ENCODE measurements at places on chromosomes 3 and 15. TPM values are rescaled to one million over a fixed set of nuclear protein-coding genes. Genes with fewer than 3 reads are reported as not detected.

GRCh38 chr15:83935774-83936173 lies 281.9 kb downstream of the ADAMTSL3 start:
- no peaks in the 10 kb centered on the region for H3K4me1 ChIP-seq
- no peak overlapping the region for H3K4me3 ChIP-seq
- no peaks in the 10 kb centered on the region for H3K36me3 ChIP-seq

- H3K36me3 ChIP-seq: no peaks in the 10 kb centered on the region
- H3K27ac ChIP-seq: no peak overlapping the region
- H3K27me3 ChIP-seq: no peaks in the 10 kb centered on the region
- no peak for DNase-seq
- H3K4me1 ChIP-seq: peaks cover 8% of the 10 kb centered on the region
Observed at GRCh38 chr3:12252889-12253288, 36.0 kb upstream of the PPARG start.

The RTF1 gene
- 60.8 TPM for total RNA-seq

DNA sequence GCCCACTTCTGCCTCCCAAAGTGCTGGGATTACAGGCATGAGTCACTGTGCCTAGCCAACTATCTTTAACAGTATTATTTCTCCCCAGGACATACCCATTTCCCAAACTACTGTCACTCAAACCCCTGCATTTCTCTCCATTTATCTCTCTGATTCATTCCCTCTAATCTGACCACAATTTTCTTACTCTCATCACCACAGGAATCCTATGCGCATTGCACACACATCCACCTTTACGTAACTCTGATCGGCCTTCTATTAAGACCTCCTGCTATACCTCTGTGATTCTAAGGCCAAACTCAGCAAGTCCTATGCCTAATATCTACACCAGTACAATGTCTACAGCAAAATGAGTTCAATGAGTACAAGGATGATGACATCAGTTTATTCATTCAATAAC lies 235.0 kb downstream of the ULK4 start:
- DNase-seq: no peak
- no peak overlapping the region for H3K27ac ChIP-seq
- H3K4me1 ChIP-seq: no peaks in the 10 kb centered on the region
- H3K27me3 ChIP-seq: no peaks in the 10 kb centered on the region
- no peaks in the 10 kb centered on the region for H3K36me3 ChIP-seq
- H3K4me3 ChIP-seq: no peak overlapping the region

DNA sequence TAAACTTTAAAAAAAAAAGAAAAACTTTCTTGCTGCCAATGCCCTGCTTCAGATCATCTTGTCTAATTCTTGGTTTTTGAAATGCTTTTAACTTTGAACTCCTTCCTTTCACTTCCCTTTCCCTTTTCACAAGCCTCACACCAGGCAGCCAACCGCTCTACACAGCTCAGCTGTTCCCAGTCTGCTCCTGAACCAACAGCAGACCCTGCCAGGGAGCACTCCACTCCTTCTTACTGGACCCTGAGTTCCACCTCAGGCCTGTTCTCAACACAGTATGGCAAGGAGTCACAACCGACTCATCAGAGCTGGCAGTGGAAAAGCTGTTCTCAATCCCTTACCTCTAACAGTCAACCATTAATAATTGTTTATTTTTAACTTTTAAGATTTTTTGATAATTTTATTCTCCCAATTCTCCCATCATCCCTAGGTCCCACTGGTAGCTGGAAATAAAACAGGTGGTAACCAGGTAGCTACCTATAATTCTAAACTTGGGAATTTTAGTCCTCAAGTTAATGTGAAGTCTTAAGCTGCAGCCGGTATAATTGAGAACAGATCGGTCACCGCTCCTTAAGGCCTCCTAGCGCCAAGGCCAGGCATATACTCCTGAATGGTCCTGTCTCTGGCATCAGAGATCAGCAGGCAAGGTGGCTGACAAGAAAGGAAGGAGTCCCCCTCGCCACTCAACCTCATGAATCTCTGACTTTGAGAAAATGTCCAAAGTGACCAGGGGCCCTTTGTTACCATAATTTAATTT lies 43.9 kb downstream of the BOC start:
- no peak overlapping the region for H3K4me3 ChIP-seq
- DNase-seq: no peak
- no peaks in the 10 kb centered on the region for H3K36me3 ChIP-seq
- no peaks in the 10 kb centered on the region for H3K27me3 ChIP-seq
- no peak overlapping the region for H3K27ac ChIP-seq

The CCDC54 gene
- not detected for total RNA-seq

DNA sequence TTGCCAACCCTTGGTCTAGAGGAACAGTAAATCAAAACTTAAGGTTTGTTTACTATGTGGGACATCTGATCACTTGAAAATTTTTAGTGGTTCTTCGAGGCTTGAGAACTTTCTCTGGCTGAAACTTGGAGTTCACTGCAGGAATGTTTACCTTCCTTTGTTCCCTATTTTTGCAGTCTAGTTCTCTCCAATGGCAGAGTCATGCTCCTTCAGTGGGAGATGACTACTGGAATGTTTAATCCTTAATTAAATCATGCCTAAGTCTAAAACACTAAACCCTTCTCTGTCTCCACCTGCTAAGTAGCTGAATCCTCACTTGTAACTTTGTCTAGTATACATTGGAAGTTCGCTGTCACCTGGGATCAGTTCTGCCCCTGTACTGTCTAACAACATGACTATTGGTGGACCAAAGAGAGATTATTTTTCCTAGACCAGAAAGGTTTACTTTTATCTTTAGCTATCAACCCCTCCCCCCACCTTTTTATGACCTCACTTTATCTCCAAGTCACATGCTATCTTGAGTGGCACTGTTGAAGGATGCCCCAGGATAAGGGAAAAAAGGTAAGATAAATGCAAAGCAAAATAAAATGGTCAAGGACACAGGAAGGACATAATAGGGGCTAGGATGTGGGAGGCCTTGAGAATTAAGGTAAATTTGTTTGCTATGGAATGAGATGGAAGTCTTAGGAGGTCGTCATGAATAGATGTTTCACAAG lies 1.2 kb upstream of the ZNF609 start:
- peaks cover 14% of the 10 kb centered on the region for H3K27me3 ChIP-seq
- peaks cover 15% of the 10 kb centered on the region for H3K36me3 ChIP-seq
- peak overlapping the region; percentile 91 for H3K4me3 ChIP-seq
- H3K27ac ChIP-seq: peak overlapping the region; percentile 93

- H3K27ac ChIP-seq: no peak overlapping the region
- H3K27me3 ChIP-seq: peaks cover 2% of the 10 kb centered on the region
- no peak overlapping the region for H3K4me3 ChIP-seq
Observed at GRCh38 chr3:181278468-181279238, 289.1 kb upstream of the DNAJC19 start.

- no peak for DNase-seq
- peaks cover 8% of the 10 kb centered on the region for H3K36me3 ChIP-seq
- H3K27ac ChIP-seq: peak overlapping the region; percentile 20
- H3K4me3 ChIP-seq: no peak overlapping the region
Observed at GRCh38 chr3:138220788-138221187, 33.7 kb downstream of the ARMC8 start.

DNA sequence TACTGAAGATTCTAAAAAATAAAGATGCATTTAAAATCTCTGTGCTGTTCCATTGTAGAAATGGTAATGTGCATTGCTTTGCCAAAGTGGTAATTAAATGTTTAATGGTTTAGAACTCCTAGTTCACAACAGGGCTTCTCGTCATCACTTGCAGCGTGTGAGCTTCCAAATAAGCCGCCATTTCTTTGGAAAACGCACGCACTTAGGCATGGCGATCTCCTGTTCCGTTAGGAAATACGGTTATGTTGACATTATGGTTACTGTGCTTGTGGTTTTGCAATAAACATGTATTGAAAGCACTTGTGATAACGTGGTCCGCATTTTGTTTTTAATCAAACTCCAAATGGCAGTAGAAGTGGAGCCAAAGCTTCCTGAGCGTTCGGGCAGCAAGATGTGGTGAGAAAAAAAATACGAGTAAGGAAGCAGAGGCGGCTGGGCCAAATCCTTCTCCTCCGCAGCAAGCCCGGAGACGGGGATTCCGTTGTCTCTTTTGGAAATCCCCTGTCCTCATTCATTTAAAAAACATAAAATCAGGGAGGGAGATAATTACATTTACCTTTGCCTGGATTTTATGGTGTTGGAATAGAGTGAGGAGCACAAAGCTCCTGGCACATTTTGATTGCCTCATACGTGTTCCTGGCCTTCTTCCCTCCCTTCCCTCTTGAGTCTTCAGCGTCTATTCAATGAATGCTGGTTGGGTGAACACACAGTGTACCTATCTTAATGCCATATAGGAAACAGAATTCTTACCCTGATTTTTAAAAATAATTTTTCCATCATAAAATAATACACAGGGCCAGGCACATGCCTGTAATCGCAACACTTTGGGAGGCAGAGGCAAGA lies 97.5 kb downstream of the SLC49A4 start:
- no peaks in the 10 kb centered on the region for H3K36me3 ChIP-seq
- no peak overlapping the region for H3K27ac ChIP-seq
- DNase-seq: no peak
- H3K4me1 ChIP-seq: peaks cover 17% of the 10 kb centered on the region
- no peak overlapping the region for H3K4me3 ChIP-seq
- H3K27me3 ChIP-seq: no peaks in the 10 kb centered on the region

The GABRR3 gene
- total RNA-seq: not detected

The TPRG1 gene
- 2.1 TPM for total RNA-seq

GRCh38 chr15:33746203-33746602 lies 222.1 kb upstream of the CHRM5 start:
- no peaks in the 10 kb centered on the region for H3K27me3 ChIP-seq
- no peak overlapping the region for H3K27ac ChIP-seq
- no peak for DNase-seq
- no peaks in the 10 kb centered on the region for H3K36me3 ChIP-seq

The EPB42 gene
- not detected for total RNA-seq

GRCh38 chr3:46312991-46313390 lies 40.9 kb upstream of the CCR2 start:
- H3K4me1 ChIP-seq: no peaks in the 10 kb centered on the region
- H3K27ac ChIP-seq: no peak overlapping the region
- no peaks in the 10 kb centered on the region for H3K36me3 ChIP-seq
- no peak for DNase-seq
- H3K27me3 ChIP-seq: no peaks in the 10 kb centered on the region

The CSPG5 gene
- total RNA-seq: 0.23 TPM

DNA sequence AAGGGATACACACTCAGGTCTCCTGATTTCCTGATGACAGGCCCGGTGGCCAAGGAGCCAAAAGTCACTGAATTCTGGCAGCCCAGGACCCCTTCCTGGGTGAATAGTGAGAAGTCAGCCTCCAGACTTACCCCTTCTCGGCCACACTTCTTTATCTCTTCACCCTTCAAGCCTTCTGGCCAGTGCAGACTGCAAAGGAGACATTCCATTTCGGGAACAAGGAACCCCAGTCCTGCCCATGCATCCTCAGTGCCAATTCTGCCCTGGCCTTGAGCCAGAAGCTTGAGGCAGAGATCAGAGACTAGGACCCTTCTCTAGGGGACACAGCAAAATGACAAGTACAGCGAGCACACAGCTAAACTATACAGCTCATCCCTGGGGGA lies 28.8 kb downstream of the GRAMD2A start:
- peaks cover 4% of the 10 kb centered on the region for H3K27me3 ChIP-seq
- no peak overlapping the region for H3K4me3 ChIP-seq
- H3K4me1 ChIP-seq: peaks cover 17% of the 10 kb centered on the region
- no peak for DNase-seq
- no peak overlapping the region for H3K27ac ChIP-seq

The GOLGA6L9 gene
- 5.6 TPM for total RNA-seq

The COL6A5 gene
- total RNA-seq: not detected

The LIPH gene
- 2.5 TPM for total RNA-seq

The BNC1 gene
- 14.4 TPM for total RNA-seq

DNA sequence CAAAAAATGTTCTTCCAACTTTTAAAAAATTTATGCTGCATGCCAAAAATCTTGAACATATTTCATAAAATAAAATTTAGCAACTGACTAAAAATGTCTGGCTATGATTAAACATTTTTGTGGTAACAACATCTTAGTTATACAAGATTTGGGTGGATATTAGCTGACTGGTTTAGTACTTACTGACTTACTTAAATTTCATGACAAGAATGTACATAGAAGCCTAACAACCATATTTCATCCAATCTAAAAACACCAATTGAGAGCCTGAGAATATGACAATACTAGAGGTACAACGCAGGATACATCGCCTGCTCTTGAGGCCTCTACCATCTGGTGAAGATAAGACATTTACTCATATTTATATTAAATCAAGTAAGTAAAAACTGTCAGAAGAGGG lies 34.6 kb downstream of the GNB4 start:
- no peaks in the 10 kb centered on the region for H3K4me1 ChIP-seq
- H3K27me3 ChIP-seq: no peaks in the 10 kb centered on the region
- H3K27ac ChIP-seq: no peak overlapping the region
- H3K4me3 ChIP-seq: no peak overlapping the region
- DNase-seq: no peak

The GOLGA8J gene
- total RNA-seq: not detected

GRCh38 chr15:44527241-44527640 lies 9.7 kb upstream of the EIF3J start:
- peaks cover 1% of the 10 kb centered on the region for H3K27me3 ChIP-seq
- no peaks in the 10 kb centered on the region for H3K4me1 ChIP-seq
- DNase-seq: no peak
- no peak overlapping the region for H3K4me3 ChIP-seq

The SERINC4 gene
- not detected for total RNA-seq

The DNAH12 gene
- 0.85 TPM for total RNA-seq

DNA sequence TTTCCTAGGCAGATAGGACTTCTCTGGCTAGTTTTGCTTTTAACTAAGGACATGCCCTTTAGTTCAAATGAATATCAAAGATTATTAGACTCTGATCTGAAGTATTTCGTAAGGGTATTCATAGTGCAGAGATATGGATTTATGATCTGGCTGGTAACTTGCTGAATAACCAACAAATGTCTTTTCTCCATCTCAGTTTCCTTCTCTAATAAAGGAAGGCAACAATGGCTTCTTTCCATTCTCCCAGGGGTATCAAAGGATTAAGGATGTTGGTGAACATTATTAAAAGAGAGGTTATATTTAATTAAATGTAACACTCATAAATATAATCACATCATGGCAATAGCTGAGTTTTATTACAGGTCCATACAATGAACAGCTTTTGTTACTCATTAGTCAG lies 79.2 kb upstream of the STXBP5L start:
- DNase-seq: no peak
- H3K4me3 ChIP-seq: no peak overlapping the region
- H3K27ac ChIP-seq: no peak overlapping the region
- H3K4me1 ChIP-seq: peaks cover 25% of the 10 kb centered on the region

GRCh38 chr3:25554376-25554775 lies 110.3 kb downstream of the TOP2B start:
- H3K4me1 ChIP-seq: peaks cover 9% of the 10 kb centered on the region
- no peaks in the 10 kb centered on the region for H3K36me3 ChIP-seq
- no peaks in the 10 kb centered on the region for H3K27me3 ChIP-seq
- no peak overlapping the region for H3K4me3 ChIP-seq
- no peak overlapping the region for H3K27ac ChIP-seq
- no peak for DNase-seq

The DAZL gene
- total RNA-seq: 0.33 TPM

The CFAP100 gene
- not detected for total RNA-seq

GRCh38 chr3:63857311-63857710 lies 6.3 kb downstream of the THOC7 start:
- H3K27ac ChIP-seq: no peak overlapping the region
- H3K4me3 ChIP-seq: no peak overlapping the region
- peaks cover 11% of the 10 kb centered on the region for H3K4me1 ChIP-seq
- no peak for DNase-seq
- no peaks in the 10 kb centered on the region for H3K27me3 ChIP-seq
- no peaks in the 10 kb centered on the region for H3K36me3 ChIP-seq
